ENCODE measurements at places on chromosomes 11 and 22. TPM values are rescaled to one million over a fixed set of nuclear protein-coding genes. Genes with fewer than 3 reads are reported as not detected.

Gene P2RY2
- total RNA-seq, result not detected

Gene DGCR2
- total RNA-seq, result 27.3 TPM

Gene CRYBB1
- not detected for total RNA-seq

- no peaks in the 10 kb centered on the region for H3K4me1 ChIP-seq
- H3K27ac ChIP-seq, result no peak overlapping the region
- ATAC-seq, result no peak
- no peak overlapping the region for H3K4me3 ChIP-seq
- peaks cover 28% of the 10 kb centered on the region for H3K27me3 ChIP-seq
Measured at GRCh38 chr11:111185266-111185665, 60.3 kb upstream of the POU2AF2 start.

- no peak overlapping the region for H3K27ac ChIP-seq
- ATAC-seq, result no peak
- H3K27me3 ChIP-seq, result no peaks in the 10 kb centered on the region
- no peak overlapping the region for H3K4me3 ChIP-seq
- H3K36me3 ChIP-seq, result peaks cover 88% of the 10 kb centered on the region
- no peaks in the 10 kb centered on the region for H3K4me1 ChIP-seq
Measured at GRCh38 chr22:24051568-24051967, 40.5 kb downstream of the CABIN1 start.

GRCh38 chr11:93532281-93532789 is 10.9 kb downstream of the SMCO4 start:
- H3K27me3 ChIP-seq, result no peaks in the 10 kb centered on the region
- H3K27ac ChIP-seq, result peak overlapping the region; percentile 98
- peaks cover 5% of the 10 kb centered on the region for H3K36me3 ChIP-seq
- ATAC-seq, result peak; percentile 83
- peak overlapping the region; percentile 83 for H3K4me3 ChIP-seq
- H3K4me1 ChIP-seq, result peaks cover 48% of the 10 kb centered on the region

DNA sequence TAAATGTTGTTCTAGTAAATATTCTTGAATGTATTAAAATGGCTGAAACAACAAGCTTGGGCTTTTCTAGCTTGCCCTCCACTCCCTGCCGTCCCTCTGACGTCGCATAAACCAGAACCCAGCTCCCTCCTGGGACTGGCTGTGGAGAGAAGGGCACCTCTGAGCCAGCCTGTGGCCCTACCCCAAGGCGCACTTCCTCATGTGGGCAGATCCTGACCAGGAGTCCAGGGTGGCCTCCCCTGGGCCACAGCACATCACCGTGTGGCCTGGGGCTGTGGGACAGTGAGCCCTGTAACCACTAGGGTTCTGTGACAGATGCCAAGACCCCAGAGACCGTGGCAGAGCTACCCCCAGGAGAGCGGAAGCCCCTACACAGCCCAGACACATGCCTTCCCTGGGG is 10.2 kb upstream of the ADORA2A start:
- H3K4me1 ChIP-seq, result no peaks in the 10 kb centered on the region
- H3K36me3 ChIP-seq, result peaks cover 31% of the 10 kb centered on the region
- no peaks in the 10 kb centered on the region for H3K27me3 ChIP-seq
